Panc1 (cell line): ENCODE measurements at places on chromosomes 4 and X. TPM values are rescaled to one million over a fixed set of nuclear protein-coding genes. Genes with fewer than 3 reads are reported as not detected.

C4orf50 gene
- under 0.01 TPM for total RNA-seq

PRR27 gene
- not detected for total RNA-seq

WAS gene
- 0.82 TPM for total RNA-seq

ADRA2C gene
- total RNA-seq = 23.5 TPM

SPANXA1 gene
- total RNA-seq = not detected

CRMP1 gene
- 0.28 TPM for total RNA-seq

CDKL2 gene
- 5.7 TPM for total RNA-seq

TMSB15B gene
- total RNA-seq = 10.4 TPM

NFXL1 gene
- total RNA-seq = 9.2 TPM

TCEAL6 gene
- total RNA-seq = not detected

USP51 gene
- total RNA-seq = 1.7 TPM

ABLIM2 gene
- 0.64 TPM for total RNA-seq

CWH43 gene
- total RNA-seq = not detected

PLP1 gene
- total RNA-seq = 0.13 TPM

ARMCX1 gene
- total RNA-seq = 4.7 TPM

NAP1L2 gene
- total RNA-seq = 1.8 TPM

SPARCL1 gene
- total RNA-seq = 0.57 TPM

KCND1 gene
- 5.5 TPM for total RNA-seq

PDLIM3 gene
- 0.10 TPM for total RNA-seq

ADGRL3 gene
- 0.23 TPM for total RNA-seq

SSX2 gene
- total RNA-seq = 0.31 TPM

SORBS2 gene
- 8.4 TPM for total RNA-seq

HDAC6 gene
- total RNA-seq = 97.1 TPM

WDR17 gene
- total RNA-seq = 4.2 TPM

GBA3 gene
- not detected for total RNA-seq

F8A2 gene
- total RNA-seq = not detected

SPANXN3 gene
- not detected for total RNA-seq

F8 gene
- 12.4 TPM for total RNA-seq

PRR32 gene
- total RNA-seq = not detected

RRAGB gene
- 19.6 TPM for total RNA-seq

NMU gene
- total RNA-seq = 0.54 TPM
